KBM-7 (cell line): ENCODE measurements at places on chromosomes 1 and 21.

DNA sequence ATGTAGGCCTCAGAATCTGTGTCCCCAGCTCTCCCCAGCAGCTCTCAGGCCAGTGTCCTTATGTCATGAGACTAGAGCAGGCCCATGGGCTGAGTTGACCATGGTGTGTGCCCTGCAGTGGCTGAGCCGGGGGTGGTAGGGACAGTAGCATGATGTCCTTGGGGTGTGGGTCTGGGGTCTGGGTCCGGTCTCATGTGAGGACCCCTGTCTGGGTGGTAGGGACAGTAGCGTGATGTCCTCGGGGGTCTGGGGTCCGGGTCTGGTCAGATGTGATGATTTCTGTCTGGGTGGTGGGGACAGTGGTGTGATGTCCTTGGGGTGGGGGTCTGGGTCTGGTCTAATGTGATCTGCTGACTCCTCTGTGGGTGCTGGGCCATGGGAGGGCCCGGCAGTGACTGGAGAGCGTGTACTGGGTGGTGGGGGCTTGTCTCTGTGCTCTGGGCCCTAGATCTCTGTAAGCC, 64.5 kb downstream of the OBSCN start:
- DNase-seq = no peak

DNA sequence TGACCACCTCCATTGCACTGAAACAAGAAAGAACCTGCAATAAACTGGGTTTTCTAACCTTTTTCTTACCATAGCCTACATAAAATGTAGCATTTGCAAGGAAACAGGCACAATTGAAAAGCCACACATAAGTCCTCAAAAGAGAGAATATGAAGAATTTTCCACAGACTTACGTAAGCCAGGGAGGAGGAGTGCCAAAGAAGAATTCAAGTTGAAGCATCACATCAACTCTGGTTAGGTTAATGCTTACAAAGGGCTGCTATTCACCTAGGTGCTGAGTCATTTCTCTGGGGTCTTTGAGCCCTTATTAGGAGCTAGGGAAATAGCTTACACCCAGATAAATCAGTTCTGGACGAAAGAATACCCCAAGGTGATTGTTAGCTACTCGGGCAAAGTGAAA, 9.6 kb downstream of the OSCP1 start:
- DNase-seq = no peak

GRCh38 chr1:211013346-211014240, 120.4 kb downstream of the KCNH1 start:
- DNase-seq = no peak

- no peak for DNase-seq
Measured at GRCh38 chr1:173052681-173053196, 2.0 kb upstream of the TNFSF18 start.

DNA sequence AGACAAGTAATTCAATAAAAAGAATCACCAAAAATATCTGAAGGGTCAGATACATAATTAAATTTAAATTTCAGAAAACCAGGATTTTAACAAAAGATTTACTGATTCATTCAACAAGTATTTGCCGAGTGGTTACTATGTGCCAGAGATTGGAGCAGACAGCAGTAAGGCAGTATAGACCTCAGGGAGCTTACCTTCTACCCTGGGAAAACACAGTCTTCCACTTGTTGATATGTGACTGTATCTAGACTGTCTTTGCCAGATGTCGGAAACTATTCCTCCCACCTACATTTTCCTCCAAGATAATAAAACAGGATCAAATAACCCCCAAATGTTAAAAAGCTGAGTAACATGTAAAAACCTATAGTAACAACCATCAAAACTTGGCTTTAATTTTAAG, 6.2 kb downstream of the HNRNPR start:
- no peak for DNase-seq

DNA sequence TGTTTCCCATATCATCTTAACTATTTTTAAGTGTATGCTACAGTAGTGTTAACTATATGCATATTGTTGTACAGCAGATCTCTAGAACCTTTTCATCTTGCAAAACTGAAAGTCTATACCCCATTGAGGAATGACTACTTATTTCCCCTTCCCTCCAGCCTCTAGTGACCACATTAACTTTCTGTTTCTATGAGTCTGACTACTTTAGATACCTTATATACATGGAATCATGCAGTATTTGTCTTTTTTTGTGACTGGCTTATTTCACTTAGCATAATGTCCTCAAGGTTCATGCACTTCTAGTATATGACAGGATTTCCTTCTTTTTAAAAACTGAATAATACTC, 96.5 kb upstream of the BTG3 start:
- DNase-seq = no peak
